Smooth muscle cell of trachea (primary cell): ENCODE measurements at places on chromosomes 1 and 21. TPM values are rescaled to one million over a fixed set of nuclear protein-coding genes. Genes with fewer than 3 reads are reported as not detected.

HYI gene
- 20.2 and 31.3 TPM in 2 replicates for total RNA-seq

LEMD1 gene
- total RNA-seq, result not detected in 2 replicates

CLDN19 gene
- total RNA-seq, result under 0.01 TPM in 1 of 2 replicates, not detected in the other

SZRD1 gene
- 41.2 and 47.1 TPM in 2 replicates for total RNA-seq

KCTD3 gene
- total RNA-seq, result 68.8 and 83.0 TPM in 2 replicates

HPCA gene
- total RNA-seq, result not detected in 2 replicates

TINAGL1 gene
- 0.99 and 1.7 TPM in 2 replicates for total RNA-seq

AKR7A3 gene
- 0.44 and 1.2 TPM in 2 replicates for total RNA-seq

HRNR gene
- not detected in 2 replicates for total RNA-seq

CLDN14 gene
- total RNA-seq, result not detected in 2 replicates

PTPRC gene
- total RNA-seq, result under 0.01 TPM in 1 of 2 replicates, not detected in the other

ETNK2 gene
- total RNA-seq, result 2.6 and 5.3 TPM in 2 replicates

HSD3B1 gene
- not detected in 2 replicates for total RNA-seq

LCE2C gene
- not detected in 2 replicates for total RNA-seq

NES gene
- total RNA-seq, result 58.2 and 110 TPM in 2 replicates

DCAF8 gene
- total RNA-seq, result 111 TPM in 2 replicates
